ENCODE measurements at places on chromosomes 5 and 9.

DNA sequence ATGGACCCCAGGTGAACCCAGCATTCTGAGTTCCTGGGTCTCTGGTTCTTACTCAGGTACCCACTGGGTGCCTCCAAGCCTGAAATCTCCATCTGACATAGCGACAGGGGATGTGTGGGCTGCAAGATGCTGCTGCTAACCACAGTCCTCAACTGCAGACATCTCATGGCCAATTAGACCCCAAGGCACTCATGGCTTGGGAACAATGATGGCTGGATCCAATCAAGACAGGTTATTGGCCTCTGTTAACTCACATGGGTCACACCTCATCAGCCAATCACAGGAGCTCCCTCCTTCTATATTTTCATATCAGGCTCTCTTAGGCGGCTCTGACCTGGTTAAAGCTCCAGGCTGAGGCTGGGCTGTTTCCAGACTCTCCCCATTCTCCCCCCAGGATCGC is 57.0 kb downstream of the CXXC5 start:
- no peak for DNase-seq

DNA sequence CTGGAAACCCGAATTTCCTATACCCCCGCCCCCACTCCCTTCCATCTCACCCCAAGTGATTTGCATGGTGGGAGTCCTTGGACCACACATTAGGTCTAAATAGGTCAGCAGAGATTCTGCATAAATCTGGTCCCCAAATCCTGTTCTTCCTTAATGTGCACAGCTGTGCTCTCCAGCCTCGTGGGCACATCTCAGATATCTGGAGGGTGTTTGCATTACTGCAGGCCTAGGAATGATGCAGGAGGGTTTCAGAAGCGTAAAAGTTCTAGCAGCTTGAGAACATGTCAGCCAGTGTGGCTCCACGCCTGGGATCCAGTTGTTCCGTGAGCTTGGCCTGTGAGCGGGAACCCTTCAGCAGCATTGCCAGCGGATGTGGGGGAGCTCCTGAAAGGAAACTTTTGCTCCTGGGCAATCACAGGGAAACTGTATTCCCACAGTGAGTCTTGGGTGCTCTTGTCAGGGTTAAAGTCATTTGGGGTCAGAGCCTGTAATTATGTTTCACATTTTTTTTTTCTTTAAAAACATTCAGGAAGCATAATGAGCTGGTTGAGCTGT is 12.9 kb downstream of the ARHGAP26 start:
- DNase-seq: no peak

DNA sequence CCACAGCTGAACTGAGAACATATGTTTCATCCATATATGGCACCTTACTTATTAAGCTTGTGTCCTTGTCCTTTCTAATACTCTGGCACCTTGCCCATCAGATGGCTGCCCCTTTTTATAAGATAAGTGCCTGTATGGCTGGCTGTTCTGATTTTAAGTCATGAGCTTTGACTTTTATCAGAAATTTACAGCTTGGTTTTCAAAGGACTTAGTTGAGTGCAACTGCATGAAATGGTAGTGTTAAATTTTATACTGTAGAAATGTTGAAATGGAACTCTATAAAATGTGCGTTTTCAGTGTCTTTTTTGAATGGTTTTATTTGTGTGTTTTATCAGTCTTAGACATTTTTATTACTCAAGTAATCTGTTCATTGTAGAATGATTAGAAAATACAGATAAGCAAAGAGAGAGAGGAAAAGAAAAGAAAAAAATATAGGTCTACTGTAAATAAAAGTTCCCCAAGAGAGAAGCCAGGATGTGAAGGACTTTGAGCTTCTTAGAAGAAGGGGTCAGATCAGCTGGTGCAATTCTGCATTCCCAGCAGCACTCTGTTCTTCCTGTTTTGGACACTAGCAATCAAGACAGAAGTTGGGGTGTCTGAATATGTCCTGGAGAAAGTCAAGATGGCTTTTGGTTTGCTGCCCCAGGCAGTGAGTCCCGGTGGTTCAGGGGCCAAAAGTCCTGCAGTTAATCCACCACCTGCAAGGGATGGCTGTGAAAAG is 38.9 kb downstream of the ARHGAP26 start:
- no peak for DNase-seq

- DNase-seq: no peak
Measured at GRCh38 chr5:142939006-142939405, 168.8 kb downstream of the ARHGAP26 start.

DNA sequence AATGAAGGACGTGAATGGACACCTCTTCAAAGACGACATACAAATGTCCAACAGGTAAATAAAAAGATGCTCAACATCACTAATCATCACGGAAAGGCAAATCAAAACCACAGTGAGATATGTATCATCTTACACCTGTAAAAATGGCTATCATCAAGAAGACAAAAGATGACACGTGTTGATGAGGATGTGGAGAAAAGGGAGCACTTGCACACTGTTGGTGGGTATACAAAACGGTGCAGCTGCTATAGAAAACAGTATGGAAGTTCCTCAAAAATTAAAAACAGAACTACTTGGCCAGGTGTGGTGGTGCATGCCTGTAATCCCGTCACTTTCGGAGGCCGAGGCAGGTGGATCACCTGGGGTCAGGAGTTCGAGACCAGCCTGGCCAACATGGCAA is 47.9 kb downstream of the STK10 start:
- DNase-seq: no peak

GRCh38 chr5:87661784-87662566 is 249.2 kb upstream of the CCNH start:
- no peak for DNase-seq

GRCh38 chr5:151661968-151662732 is 24.6 kb downstream of the SPARC start:
- no peak for DNase-seq

- DNase-seq: no peak
Measured at GRCh38 chr5:95873351-95873750, 50.8 kb upstream of the GLRX start.

DNA sequence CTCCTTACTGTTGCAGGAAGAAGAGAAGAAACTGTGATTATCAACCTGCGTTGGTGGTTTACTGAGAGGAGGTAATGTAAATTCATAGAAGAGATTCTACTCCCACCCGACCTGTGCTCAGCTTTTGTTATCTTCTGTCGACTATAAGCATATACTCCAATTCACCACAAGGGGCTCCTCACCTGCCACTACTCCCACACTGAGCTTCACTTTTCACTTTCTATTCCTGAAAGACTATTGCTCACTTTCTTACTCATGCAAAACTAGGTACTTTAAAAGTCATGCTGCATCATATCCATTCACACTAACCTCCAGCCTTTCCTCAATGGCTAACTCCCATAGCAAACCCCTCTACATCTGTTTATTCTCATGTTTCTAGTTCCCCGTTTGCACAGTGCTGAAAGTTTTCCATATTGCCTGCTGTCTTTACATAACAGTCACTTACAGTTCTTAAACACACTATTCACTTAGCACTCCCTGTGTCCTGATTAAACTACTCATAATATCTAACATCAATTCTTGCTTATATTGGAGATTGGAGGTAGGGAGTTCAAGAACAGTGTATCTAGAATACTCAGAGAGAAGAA is 1062.6 kb downstream of the NR2F1-AS1 start:
- no peak for DNase-seq
